ENCODE measurements at places on chromosomes 3 and 15.
A peak's percentile ranks its signal among the peaks of the same experiment; 100 is the strongest.

- no peak for DNase-seq
Observed at GRCh38 chr3:29940759-29941323, 660.0 kb downstream of the RBMS3 start.

- no peak for DNase-seq
Observed at GRCh38 chr3:139264375-139264774, 79.4 kb upstream of the MRPS22 start.

DNA sequence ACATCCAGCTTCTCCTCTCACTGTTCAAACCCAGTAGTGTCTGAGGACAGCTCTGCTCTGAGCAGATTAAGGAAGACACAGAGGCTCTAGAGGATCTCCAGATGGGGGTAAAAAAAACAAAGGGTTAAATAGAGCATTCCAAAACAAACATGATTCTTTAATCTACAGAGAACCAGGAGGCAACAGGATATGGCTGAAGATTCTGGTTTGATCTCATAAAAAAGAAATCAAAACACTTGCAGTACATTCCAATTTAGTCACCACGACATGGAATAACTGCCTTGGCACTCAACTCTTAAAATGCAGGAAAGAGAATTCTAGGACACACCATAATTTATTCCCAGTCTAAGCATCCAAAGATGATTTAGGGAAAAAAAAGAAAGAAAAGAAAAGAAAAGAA, 32.0 kb downstream of the TM4SF4 start:
- DNase-seq = peak; percentile 70

DNA sequence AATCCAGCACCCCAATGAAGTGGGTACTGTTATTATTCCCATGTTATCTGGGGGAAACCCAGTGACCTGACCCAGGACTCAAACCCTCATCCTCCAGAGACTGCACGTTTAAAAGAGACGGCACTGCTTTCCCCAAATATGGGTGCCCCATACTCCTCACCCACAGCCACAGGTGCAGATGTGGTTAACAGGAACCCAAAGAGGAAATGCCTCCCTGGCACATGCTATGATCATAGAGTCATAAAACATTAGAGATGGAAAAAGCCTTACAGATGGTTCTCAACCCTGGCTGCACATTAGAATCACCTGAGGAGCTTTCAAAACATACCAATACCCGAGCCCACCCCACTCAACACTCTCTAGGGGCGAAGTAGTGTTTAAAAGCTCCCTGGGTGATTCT, 111.5 kb downstream of the SEMA5B start:
- DNase-seq = no peak

DNA sequence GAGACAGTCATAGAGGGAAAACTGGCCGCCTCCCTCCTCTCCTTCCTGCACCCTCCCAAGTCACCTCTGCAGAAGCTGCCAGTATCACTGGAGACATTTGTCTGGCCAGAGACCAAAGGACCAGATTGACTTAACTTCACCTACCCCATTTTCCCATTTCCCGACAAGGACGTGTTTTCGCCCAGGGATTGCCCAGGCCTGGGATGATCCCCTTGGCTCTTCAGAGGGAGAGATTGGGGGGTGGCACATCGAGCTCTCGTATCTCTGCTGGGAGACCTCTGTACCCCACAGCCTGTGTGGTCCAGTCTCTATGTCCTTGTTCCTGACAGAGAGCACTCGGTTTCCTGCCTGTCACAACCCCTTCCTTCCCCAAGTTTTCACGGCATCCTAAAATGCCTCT, 31.4 kb downstream of the RGMA start:
- DNase-seq = no peak

- peak; percentile 40 for DNase-seq
Observed at GRCh38 chr15:55969582-55969981, 23.8 kb downstream of the NEDD4 start.

- no peak for DNase-seq
Observed at GRCh38 chr15:64344651-64345294, 11.2 kb downstream of the CSNK1G1 start.

GRCh38 chr15:85155360-85155759, 173.7 kb downstream of the PDE8A start:
- DNase-seq = no peak

DNA sequence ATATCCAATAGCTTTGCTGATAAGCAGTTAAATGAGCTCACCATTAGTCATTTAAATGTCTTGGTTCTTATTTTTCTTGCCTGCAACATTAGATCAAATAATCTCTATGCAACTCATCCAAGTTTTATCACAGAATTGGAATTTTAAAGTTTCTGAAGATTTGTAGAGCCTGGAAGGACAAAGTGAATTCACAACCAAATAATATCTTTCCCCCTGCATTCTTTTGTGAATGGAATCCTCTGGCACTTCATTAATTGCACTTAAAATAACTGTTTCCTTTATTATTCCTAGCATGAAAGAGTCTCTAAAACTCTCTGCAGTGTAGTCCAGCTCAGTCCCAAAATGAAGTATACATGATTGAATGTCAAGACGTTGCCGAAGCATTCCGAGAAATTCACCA, 345.6 kb upstream of the TGFBR2 start:
- DNase-seq = no peak

DNA sequence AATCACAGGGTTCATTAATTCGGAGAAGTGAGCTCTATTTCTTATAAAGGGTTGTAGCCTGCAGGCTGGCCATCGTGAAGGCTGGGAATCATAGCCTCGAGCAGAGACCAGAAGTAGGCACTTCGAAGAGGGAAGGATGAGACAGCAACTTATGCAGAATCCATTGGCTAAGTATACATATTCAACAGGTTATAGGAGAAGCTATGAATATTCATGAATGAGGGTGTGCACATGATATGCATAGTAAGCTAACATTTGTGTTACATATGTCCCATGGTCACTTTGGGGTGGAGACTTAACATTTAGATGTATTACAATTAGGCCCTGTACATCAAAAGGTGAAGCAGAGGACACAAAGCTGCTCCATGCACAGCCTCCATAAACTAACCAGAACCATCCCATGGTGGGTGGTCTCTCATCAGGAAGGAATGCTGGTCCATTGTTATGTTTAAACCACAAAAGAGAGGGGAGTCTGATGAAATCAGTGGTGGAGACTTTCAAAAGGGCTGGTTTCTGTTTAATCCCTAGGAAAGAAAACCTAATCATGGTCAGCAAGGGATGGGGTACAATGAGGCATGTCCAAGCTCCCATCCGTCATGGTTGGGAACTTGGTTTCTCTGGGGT, 80.8 kb upstream of the FHIT start:
- no peak for DNase-seq

DNA sequence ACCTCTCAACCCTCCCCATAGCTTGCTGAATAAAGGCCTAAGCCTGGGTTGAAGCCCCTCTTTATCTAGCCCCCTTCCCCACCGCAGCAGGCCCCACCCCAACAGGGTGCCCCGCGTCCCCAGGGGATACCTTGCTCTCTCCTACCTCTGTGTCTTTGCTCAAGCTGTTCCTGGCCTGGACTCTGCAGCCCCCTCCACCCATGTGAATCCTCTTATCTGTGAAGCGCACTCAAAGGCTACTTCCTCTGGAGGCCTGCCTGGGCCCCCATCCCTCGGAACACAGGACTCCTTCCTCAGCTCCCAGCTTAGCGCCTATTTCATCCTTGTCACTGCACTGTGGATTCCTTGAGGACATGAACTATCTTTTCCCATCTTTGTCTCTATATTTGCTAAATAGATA, 61.4 kb upstream of the HERC1 start:
- DNase-seq = no peak

- DNase-seq = no peak
Observed at GRCh38 chr3:6791161-6791560, 69.8 kb upstream of the GRM7 start.

GRCh38 chr3:117589454-117589853, 879.9 kb downstream of the TUSC7 start:
- DNase-seq = no peak

DNA sequence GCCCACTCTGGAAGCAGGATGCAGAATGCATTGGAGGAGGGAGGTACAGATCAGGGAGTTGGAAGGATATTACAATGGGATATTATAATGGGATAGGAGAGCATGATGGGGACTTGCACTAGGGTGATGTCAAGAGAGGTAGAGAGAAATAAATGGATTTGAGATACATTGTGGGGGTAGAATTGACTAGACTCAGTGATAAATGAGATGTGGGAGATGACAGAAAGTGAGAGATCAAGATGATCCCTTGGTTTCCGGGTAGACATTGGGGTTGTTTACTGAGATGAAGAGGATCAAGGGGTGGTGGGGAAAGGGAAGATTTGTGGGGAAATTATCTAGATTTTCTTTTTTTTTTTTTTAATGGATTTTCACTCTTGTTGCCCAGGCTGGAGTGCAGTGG, 42.7 kb downstream of the BFSP2 start:
- no peak for DNase-seq

GRCh38 chr3:167361306-167361705, 18.8 kb downstream of the ZBBX start:
- DNase-seq = no peak

GRCh38 chr15:71443538-71443937, 328.3 kb downstream of the THSD4 start:
- DNase-seq = peak; percentile 44

DNA sequence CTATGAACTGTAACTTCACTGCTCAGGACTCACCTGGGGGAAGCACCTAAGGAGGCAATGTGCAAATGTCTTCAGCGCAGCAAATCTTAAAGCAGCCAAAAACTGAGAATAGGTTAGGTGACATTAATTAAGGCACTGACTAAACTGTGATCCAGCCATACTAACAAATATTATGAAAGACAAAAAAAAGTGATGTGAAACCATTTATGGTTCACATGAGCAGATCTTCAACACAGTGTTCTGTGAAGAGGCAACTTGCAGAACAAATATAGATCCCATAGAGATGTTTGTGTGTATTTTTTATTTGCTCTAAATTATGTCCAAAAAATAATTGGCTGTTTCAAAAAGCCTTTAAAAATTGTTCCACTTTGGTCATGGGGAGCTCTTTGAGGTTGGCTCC, 24.1 kb upstream of the MITF start:
- no peak for DNase-seq

DNA sequence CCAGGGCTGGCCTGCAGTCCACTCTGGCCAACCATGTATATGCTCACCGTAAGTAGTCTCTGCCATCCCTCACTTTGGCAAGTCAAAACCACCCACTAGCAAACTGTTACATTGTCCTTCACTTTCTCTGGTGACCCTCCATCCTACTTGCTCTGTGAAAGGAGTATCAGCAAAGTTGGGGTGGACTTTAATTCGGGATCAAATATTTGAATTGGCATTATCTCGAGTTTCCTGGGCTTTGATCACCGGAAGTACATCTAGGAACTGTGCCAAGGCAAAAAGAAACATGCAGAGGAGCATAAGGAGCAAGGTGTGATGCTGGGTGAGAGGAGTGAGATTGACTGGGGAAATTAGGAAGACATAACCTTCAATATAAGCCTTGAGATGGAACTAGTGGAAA, 188.9 kb upstream of the P2RY1 start:
- no peak for DNase-seq

DNA sequence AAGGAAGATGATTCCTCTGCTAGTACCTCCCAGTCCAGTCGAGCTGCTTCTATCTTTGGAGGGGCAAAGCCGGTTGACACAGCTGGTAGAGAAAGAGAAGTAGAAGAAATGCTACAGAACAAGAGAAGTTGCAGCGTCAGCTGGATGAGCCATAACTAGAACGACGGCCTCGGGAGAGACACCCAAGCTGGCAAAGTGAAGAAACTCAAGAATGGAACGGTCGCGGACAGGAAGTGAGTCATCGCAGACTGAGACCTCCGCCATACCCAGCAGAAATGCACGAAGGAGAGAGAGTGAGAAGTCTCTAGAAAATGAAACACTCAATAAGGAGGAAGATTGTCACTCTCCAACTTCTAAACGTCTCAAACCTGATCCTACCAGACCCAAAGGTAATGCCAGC, 19.0 kb upstream of the PARP14 start:
- DNase-seq = no peak

- DNase-seq = no peak
Observed at GRCh38 chr3:133600572-133601081, 27.1 kb downstream of the CDV3 start.

GRCh38 chr3:96678325-96678724, 136.1 kb upstream of the EPHA6 start:
- DNase-seq = no peak

- DNase-seq = peak; percentile 5
Observed at GRCh38 chr3:179801856-179802255, 149.0 kb downstream of the USP13 start.

DNA sequence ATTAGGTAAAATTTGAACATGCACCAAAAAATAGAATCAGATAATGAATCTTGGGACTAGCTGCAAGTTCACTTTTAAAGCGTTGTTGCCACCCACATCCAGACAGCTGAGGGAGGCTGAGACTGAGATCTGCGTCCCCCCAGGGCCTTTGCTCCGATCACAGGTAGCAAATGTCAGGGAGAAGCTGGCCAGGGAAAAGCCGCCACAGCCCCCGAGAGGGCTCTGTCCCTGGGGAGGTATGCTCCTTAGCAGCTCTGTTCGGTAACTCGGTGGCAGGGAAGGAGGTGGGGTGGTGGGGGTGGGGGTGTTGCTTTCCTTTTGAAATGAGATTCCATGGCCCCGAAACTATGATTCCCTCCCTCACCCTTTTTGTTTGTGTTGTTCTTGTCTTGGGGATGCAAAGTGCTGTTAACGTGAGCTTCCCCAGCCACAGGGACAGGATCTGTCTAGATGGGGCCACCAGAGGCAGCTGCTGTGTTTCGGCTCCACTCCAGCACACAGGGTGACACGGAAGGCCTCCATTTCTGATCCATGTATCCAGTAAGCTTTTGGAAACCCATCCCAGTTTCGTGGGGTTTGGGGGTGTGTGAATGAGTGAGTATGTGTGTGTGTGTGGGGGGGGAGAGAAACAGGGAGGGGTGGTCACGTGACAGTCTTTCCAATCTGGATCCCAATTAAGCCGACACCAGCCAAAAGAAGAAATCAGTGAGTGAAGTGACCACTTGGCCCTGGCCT, 1.1 kb upstream of the MINAR1 start:
- peak; percentile 5 for DNase-seq

- DNase-seq = no peak
Observed at GRCh38 chr15:62564886-62565633, 400.0 kb upstream of the C2CD4B start.

- no peak for DNase-seq
Observed at GRCh38 chr15:31607656-31608055, 281.0 kb downstream of the KLF13 start.

GRCh38 chr15:80484333-80484864, 80.2 kb downstream of the ARNT2 start:
- no peak for DNase-seq

GRCh38 chr3:183515968-183516851, 39.3 kb downstream of the KLHL6 start:
- no peak for DNase-seq

DNA sequence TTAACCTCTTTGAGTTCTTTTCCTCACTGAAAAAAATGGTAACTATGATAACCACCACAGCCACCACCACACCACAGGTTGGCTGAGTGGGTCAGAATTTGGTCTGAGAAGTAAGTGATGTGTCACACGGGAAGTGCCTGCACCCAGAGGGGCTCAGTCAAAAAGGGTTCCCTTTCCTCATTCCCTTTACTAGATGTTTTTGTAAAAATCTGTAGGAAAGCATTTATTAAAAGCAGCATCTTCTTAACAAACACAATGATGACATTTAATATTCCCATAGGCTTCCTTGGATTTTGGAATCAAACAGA, 23.2 kb downstream of the CFAP92 start:
- no peak for DNase-seq

All from LHCN-M2 (cell line).